Endothelial cell of umbilical vein (primary cell): ENCODE measurements at places on chromosomes 5 and 9. TPM values are rescaled to one million over a fixed set of nuclear protein-coding genes. Genes with fewer than 3 reads are reported as not detected.

DNA sequence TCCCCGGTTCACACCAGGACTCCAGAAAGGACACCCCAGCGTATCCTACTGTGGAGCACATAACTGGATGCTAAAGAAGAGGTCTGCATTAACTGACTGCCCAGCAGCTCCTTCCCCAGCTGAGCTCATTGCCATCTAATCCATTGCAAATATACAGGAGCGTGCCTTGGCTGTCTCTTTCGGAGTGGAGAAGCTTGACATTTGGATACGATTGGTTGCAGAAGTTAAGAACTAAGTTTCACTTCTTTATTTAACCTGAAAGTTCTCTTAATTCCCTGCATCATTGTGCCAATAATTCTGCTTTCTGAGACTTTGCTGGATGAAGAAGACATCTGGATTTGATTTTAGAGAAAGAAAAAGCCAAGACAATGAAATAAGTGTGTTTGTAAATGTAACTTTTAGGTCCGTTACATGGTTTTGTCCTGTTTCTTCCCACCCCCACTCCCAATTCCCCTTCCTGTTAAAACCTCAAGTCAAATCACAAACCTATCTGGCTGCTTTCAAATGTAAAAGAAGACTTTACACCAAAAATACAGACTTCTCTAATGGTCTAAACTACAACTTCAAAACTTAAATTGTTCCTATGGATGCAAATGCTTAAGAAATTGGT, 33.9 kb downstream of the TAS2R1 start:
- H3K4me3 ChIP-seq = no peak overlapping the region
- H3K4me1 ChIP-seq = no peaks in the 10 kb centered on the region
- DNase-seq = no peak
- H3K36me3 ChIP-seq = no peaks in the 10 kb centered on the region
- H3K27ac ChIP-seq = no peak overlapping the region
- no peaks in the 10 kb centered on the region for H3K27me3 ChIP-seq

GRCh38 chr5:57313716-57314115, 139.9 kb downstream of the GPBP1 start:
- no peak overlapping the region for H3K27ac ChIP-seq
- no peak for DNase-seq
- H3K4me1 ChIP-seq = peaks cover 9% of the 10 kb centered on the region
- H3K4me3 ChIP-seq = no peak overlapping the region

DNA sequence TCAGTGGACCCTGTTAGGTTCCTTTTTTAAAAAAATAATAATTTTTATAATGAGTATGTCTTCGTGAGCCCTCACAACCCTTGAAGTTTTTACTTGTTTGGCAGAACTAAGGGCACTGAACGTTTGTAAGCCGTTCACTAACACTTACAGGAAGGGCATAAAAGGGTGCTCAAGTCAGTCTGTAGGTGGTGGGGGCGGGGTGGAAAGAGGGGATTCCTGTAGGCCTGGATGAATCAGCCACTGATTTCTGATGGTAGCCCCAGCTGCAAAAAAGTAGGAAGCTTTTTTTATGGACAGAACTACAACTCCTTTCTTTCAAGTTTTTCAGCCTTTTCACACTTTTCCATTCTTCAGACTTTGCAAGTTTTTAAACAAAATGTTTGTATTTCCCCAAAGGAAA, 35.8 kb downstream of the PIK3R1 start:
- peak overlapping the region; percentile 72 for H3K27ac ChIP-seq
- H3K27me3 ChIP-seq = no peaks in the 10 kb centered on the region
- H3K36me3 ChIP-seq = no peaks in the 10 kb centered on the region

- no peaks in the 10 kb centered on the region for H3K4me1 ChIP-seq
- no peak overlapping the region for H3K27ac ChIP-seq
- H3K4me3 ChIP-seq = no peak overlapping the region
- H3K27me3 ChIP-seq = no peaks in the 10 kb centered on the region
Measured at GRCh38 chr5:4142842-4143241, 547.2 kb downstream of the IRX1 start.

- no peak overlapping the region for H3K27ac ChIP-seq
- H3K36me3 ChIP-seq = no peaks in the 10 kb centered on the region
- peaks cover 32% of the 10 kb centered on the region for H3K4me1 ChIP-seq
- no peaks in the 10 kb centered on the region for H3K27me3 ChIP-seq
Measured at GRCh38 chr5:173920866-173921555, 32.9 kb downstream of the CPEB4 start.

DNA sequence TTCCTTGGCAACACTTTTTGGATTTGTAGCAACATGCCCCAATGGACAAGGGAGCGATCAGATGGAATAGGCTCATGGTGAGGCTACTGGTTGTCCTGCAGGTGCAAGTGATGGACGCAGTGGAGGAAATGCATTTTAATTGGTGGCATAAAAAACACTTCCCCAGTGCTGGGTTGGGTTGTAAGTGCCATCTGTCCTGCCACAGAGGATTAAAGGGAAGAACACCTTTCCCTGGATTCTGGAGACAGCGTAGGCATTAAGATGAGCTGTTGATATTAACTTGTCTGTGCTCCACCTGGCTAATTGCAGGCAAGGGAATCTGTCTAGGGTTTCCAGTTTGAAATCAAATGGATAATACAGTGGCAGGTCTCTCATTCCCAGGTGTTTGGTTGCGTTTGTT, 173.4 kb downstream of the ZNF462 start:
- H3K4me1 ChIP-seq = no peaks in the 10 kb centered on the region
- no peaks in the 10 kb centered on the region for H3K27me3 ChIP-seq
- H3K27ac ChIP-seq = no peak overlapping the region
- no peak overlapping the region for H3K4me3 ChIP-seq
- H3K36me3 ChIP-seq = no peaks in the 10 kb centered on the region

GRCh38 chr9:18847576-18848275, 185.3 kb downstream of the SAXO1 start:
- H3K27me3 ChIP-seq = no peaks in the 10 kb centered on the region
- no peak overlapping the region for H3K4me3 ChIP-seq
- no peak for DNase-seq
- no peaks in the 10 kb centered on the region for H3K36me3 ChIP-seq
- H3K27ac ChIP-seq = no peak overlapping the region

DNA sequence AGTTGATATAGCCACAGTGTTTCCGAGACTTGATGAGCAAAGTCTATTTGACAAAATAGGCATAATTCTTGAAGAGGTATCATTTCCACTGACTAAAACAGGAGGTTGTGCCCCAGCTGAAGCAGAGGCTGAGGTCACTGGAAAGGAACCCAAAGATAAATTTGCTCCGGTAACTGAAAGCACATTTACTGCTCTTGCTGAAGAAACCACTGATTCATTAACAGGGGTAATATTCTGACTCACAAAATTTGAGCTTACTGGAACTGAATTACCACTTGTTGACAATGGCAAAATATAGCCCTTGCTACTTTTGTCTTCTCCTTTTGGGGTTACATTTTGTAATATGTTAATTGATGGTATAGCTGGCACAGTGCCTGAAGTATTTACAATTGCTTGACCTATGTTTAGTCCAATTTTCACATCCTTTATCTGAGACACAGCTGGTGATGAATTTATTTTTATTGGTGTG, 30.2 kb downstream of the MLANA start:
- DNase-seq = no peak
- no peak overlapping the region for H3K4me3 ChIP-seq
- peaks cover 13% of the 10 kb centered on the region for H3K36me3 ChIP-seq
- H3K27me3 ChIP-seq = no peaks in the 10 kb centered on the region

- H3K36me3 ChIP-seq = no peaks in the 10 kb centered on the region
- peaks cover 7% of the 10 kb centered on the region for H3K27me3 ChIP-seq
- no peak overlapping the region for H3K27ac ChIP-seq
Measured at GRCh38 chr5:58921159-58921558, 338.3 kb downstream of the RAB3C start.

- no peaks in the 10 kb centered on the region for H3K36me3 ChIP-seq
- no peak overlapping the region for H3K27ac ChIP-seq
- H3K4me1 ChIP-seq = no peaks in the 10 kb centered on the region
- DNase-seq = no peak
Measured at GRCh38 chr5:134069553-134069952, 44.9 kb upstream of the TCF7 start.

GRCh38 chr5:7970816-7971215, 101.9 kb downstream of the MTRR start:
- no peaks in the 10 kb centered on the region for H3K36me3 ChIP-seq
- no peak overlapping the region for H3K27ac ChIP-seq
- H3K27me3 ChIP-seq = no peaks in the 10 kb centered on the region
- no peaks in the 10 kb centered on the region for H3K4me1 ChIP-seq
- no peak for DNase-seq
- no peak overlapping the region for H3K4me3 ChIP-seq

DNA sequence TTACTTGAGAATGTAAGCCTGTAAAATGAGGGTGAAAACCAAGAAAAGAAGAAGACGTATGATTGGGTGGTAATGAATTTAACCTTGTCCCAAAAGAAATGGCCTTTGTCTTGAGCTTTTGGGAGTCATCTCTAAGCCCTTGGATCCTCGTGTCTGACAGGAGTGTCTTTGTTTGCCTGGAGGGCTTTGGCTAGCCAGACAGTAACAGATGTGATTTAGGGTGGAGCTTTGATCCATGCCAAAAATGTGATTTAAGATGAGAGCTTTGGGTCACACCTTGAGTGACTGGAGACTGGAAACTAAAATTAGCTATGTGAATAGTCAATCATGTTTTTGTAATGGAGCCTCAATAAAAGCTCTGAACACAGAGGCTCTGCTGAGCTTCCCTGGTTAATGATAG, 25.9 kb upstream of the ZFAND5 start:
- H3K27ac ChIP-seq = no peak overlapping the region
- H3K4me1 ChIP-seq = no peaks in the 10 kb centered on the region
- DNase-seq = no peak
- H3K36me3 ChIP-seq = no peaks in the 10 kb centered on the region

DNA sequence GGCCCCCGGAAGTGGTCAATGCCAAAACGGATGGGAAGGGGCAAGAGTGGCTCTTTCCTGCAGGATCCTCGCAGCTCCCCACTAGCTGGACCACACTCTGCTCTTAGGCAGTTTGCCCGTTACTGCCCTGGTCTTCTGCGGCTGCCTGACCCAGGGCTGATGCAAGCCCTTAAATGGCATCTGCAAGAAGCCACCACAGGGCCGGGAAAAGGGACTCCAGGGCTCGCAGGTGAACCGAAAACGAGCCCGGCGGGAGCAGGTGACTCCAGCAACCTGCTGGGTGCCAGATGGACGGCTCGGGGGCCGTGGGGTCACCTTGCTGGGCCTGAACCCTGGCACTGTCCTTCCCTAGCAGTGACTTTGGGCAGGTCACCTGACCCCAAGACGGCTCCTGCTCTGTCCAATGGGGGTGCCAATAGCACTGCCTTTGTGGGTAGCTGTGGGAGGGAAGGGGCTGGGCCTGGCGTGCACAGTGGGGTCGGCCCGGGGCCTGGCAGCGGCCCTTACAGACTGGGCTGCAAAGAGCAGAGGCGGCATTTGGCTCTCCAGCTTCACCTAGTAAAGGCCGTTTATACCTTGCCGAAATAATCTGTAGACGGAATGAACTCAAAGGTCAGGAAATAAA, 1.3 kb downstream of the TMEM250 start:
- no peaks in the 10 kb centered on the region for H3K27me3 ChIP-seq
- H3K4me1 ChIP-seq = peaks cover 12% of the 10 kb centered on the region
- H3K4me3 ChIP-seq = peak overlapping the region; percentile 73
- DNase-seq = no peak

GRCh38 chr5:162221910-162222309, 154.3 kb downstream of the GABRG2 start:
- H3K4me1 ChIP-seq = no peaks in the 10 kb centered on the region
- no peak overlapping the region for H3K27ac ChIP-seq
- H3K36me3 ChIP-seq = no peaks in the 10 kb centered on the region
- H3K4me3 ChIP-seq = no peak overlapping the region
- DNase-seq = no peak

GRCh38 chr9:36328798-36329411, 70.7 kb upstream of the GNE start:
- H3K4me3 ChIP-seq = no peak overlapping the region
- no peak overlapping the region for H3K27ac ChIP-seq
- no peaks in the 10 kb centered on the region for H3K4me1 ChIP-seq
- peak; percentile 78 for DNase-seq
- no peaks in the 10 kb centered on the region for H3K27me3 ChIP-seq

DNA sequence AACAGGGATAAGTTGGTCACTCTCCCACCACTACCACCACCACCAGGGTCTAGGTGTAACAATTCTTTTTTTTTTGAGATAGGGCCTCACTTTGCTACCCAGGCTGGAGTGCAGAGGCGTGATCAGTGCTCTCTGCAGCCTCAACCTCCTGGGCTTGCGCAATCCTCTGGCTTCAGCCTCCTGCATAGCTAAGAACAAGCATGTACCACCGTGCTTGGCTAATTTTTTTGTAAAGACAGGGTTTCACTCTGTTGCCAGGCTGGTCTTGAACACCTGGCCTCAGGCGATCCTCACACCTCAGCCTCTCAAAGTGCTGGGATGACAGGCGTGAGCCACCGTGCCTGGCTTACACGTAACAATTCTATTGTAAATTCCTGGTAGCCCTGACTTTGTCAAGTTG, 27.5 kb downstream of the CORO2A start:
- H3K4me1 ChIP-seq = no peaks in the 10 kb centered on the region
- DNase-seq = no peak
- H3K27me3 ChIP-seq = no peaks in the 10 kb centered on the region
- no peak overlapping the region for H3K4me3 ChIP-seq

- DNase-seq = no peak
- H3K36me3 ChIP-seq = no peaks in the 10 kb centered on the region
- H3K27ac ChIP-seq = no peak overlapping the region
- no peaks in the 10 kb centered on the region for H3K4me1 ChIP-seq
Measured at GRCh38 chr9:133619791-133620190, 10.6 kb upstream of the FAM163B start.

DNA sequence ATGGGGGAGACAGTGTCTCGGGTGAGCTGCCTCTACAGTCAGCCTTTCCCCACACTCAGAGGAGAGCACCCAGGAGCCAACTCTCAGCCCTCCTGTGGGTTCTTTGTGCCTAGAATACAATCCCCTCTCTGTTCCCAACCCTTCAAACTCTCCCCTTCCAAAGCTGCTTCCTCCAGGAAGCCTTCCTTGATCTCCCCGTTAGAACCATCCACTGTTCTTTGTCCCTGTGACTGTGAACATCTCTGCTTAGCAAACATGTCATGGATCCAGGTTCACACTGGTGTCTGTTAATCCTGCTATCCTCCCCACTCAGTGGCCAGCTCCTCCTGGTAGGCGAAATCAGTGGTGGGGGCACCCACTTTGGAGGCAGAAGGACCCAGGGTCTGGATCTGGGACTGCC, 16.2 kb upstream of the IER5L start:
- no peaks in the 10 kb centered on the region for H3K36me3 ChIP-seq
- no peak overlapping the region for H3K27ac ChIP-seq
- H3K4me3 ChIP-seq = no peak overlapping the region
- peaks cover 4% of the 10 kb centered on the region for H3K27me3 ChIP-seq

GRCh38 chr9:116546711-116547581, 140.2 kb upstream of the TRIM32 start:
- no peak for DNase-seq
- H3K27ac ChIP-seq = no peak overlapping the region
- no peaks in the 10 kb centered on the region for H3K27me3 ChIP-seq
- H3K4me3 ChIP-seq = no peak overlapping the region
- no peaks in the 10 kb centered on the region for H3K4me1 ChIP-seq

Gene PCDHA10
- 0.07 and 0.18 TPM in 2 replicates for total RNA-seq

Gene PCDHB14
- 0.55 and 1.0 TPM in 2 replicates for total RNA-seq

Gene IL3
- total RNA-seq = not detected in 2 replicates

Gene SVEP1
- total RNA-seq = 0.12 and 0.29 TPM in 2 replicates

Gene OBP2B
- total RNA-seq = not detected in 2 replicates
